ENCODE measurements at places on chromosomes 4 and X.

- no peak for DNase-seq
Observed at GRCh38 chr4:66023061-66023460, 352.8 kb upstream of the EPHA5 start.

- no peak for DNase-seq
Observed at GRCh38 chr4:181752516-181752915, 490.7 kb upstream of the TENM3 start.

DNA sequence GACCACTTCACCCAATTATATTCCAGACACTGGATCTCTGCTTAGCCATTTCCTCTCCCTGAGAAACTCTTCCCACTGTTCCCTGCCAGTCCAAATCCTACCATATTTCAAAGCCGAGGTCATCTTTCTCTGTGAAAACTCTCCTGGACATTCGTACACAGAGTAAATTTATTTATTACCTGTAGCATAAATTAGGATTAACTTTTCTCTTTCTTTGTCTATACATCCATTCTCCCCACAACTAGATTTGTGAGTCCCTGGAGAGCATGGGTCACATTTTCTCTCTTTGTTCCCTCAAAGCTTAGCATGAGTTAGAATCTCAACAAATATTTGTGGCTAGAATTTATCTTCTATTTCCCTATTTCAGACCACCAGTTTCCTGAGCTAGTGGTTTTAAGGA is 27.8 kb upstream of the SMIM10 start:
- no peak for DNase-seq

DNA sequence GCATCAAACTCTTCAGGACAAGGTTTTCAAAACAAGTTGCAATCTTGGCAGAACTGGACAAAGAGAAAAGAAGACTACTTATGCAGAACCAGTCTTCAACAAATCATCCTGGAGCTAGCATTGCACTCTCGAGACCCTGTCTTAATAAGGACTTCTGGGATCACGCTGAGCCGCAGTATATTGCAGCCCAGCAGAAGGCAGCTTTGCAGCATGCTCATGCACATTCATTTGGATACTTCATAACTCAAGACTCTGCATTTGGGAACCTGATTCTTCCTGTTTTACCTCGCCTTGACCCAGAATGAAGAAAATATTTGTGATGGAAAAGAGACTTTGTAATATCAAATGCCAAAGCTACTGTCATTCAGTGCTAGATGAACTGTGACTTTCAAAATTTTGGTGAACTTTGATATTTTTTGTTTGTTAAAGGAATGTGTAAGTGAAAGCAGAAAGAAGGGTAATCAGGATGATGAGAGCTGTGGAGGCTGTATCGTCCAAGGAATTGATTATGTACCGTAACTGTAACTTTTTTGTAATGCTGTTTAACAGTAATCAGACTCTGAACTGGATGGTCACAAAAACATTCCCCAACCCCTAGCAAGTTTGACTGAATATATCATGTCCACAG is 27.2 kb downstream of the HSPA4L start:
- DNase-seq, result no peak

- DNase-seq, result no peak
Observed at GRCh38 chr4:175499735-175500352, 312.2 kb downstream of the GPM6A start.

DNA sequence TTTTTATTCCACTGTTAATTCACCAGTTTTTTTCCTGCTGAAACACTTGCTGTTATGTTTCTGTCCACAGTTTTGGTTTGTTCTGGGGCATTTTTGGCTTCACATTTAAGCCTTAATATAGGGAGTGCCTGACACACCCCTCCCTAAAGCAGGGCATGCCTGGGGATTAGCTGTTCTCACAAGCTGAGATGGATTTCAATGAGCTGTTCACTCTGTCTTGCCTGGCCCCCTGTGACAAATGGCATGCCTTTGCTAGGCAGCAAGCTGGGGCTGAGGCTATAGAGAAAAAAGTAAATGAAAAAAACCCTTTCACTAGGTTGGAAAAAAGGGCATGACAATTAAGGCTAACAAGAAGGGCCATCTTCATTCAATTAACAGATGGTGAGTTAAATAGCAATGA is 22.4 kb downstream of the LPAR4 start:
- no peak for DNase-seq

DNA sequence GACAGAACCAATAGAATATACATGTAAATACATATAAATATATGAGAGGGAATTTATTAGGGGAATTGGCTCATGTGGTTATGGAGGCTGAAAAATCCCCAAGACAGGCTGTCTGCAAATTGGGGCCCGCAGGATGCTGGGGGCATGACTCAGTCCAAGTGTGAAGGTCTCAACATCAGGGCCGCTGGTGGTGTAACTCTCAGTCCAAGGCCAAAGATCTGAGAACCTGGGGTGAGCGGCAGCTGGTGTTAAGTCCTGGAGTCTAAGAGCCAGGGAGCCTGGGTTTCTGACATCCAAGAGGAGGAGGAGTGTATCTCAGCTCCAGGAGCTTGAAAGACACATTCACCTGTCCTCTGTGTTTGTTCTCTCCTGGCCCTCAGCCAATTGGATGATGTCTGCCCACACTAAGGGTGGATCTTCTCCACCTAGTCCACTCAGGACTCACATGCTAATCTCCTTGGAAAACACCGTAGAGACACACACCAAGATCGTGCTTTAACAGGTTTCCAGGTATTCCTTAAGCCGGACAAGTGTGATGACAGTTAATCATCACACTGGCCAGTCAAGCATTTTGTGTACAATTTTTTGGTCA is 28.9 kb downstream of the TIGD2 start:
- DNase-seq, result no peak

DNA sequence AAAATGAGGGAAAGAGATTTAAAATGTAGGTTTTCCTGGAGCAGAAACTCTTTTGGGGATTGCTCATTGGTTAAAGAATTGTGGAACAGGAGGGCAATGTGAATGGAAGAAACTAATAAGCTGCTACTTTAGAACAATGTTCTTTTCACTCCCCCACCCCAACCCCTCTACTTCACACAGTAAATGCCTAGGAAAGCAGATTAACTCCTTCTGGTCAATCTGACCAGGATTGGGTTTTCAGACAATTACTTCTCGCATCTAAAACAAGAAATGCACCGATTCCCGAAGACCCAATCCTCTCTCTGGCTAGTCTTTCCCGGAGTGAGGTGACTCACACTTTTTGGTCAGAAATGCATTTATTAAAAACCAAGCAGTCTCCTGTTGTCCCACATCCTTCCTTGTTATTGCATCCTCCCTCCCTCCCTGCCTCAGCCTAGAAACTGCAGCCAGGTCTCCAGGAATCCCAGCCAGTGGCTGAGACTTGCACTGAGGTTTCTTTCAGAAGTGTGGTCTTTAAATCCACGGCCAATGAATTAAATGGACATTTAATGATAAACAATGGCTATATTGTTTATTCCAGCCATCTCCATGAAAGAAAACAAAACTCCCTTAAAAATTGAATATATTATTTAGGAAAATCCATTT is 21.4 kb downstream of the MFAP3L start:
- no peak for DNase-seq

DNA sequence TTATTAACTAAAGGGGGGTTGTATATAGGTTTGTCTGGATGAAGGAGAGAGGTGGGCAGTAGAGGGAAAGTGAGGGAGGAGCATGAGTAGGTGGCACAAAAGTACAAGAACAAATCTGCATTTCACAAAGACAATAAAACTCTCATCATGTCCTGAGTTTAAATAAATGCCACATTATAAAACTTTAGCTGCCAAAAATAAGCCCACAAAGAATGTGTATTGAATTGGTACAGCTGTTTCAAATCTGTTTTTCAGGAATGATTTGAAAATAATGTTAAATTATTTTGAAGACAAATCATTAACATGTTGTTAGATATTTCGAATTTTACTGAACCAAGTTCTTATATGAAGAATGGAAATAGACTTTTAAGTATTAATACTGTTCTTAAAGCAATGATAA is 5.8 kb downstream of the CNKSR2 start:
- no peak for DNase-seq

DNA sequence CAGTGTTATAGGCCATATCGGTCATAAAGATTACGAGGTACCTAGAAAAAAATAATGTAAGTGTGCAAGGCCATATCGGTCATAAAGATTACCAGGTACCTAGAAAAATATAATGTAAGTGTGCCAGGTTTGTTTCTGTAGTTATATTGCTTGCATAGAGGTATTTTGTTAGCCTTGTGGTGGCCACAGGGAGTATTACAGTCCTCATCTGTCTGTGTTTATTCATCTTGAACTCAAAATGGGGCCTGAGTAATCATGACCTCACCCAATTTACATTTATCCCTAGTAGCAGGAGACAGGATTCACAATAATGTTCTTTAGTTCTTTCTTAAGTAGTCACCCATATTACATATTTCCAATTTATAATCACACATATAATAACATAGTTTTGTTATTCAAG is 459.7 kb downstream of the MID1IP1 start:
- no peak for DNase-seq

- DNase-seq, result no peak
Observed at GRCh38 chr4:158859661-158860060, 90.8 kb downstream of the FNIP2 start.

GRCh38 chr4:12399781-12400180 is 971.1 kb upstream of the HS3ST1 start:
- DNase-seq, result no peak

- no peak for DNase-seq
Observed at GRCh38 chrX:9134366-9134765, 100.4 kb upstream of the FAM9B start.

DNA sequence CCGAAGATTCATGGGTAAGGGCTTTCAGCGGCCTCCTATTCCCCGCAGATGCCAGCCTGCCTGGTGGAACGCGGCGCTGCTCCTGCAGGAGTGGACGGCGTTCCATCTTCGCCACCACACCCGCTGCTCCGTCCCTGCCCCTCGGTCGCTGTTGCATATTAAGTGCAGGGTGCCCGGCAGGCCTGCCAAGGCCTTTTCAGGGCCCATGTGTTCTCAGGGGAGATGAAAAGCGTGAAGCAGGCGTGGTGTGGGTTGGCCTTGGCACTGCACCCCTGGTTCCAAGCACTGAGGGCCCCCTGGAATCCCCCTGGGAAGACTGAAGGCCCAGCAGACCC is 52.0 kb downstream of the SORCS2 start:
- DNase-seq, result no peak

DNA sequence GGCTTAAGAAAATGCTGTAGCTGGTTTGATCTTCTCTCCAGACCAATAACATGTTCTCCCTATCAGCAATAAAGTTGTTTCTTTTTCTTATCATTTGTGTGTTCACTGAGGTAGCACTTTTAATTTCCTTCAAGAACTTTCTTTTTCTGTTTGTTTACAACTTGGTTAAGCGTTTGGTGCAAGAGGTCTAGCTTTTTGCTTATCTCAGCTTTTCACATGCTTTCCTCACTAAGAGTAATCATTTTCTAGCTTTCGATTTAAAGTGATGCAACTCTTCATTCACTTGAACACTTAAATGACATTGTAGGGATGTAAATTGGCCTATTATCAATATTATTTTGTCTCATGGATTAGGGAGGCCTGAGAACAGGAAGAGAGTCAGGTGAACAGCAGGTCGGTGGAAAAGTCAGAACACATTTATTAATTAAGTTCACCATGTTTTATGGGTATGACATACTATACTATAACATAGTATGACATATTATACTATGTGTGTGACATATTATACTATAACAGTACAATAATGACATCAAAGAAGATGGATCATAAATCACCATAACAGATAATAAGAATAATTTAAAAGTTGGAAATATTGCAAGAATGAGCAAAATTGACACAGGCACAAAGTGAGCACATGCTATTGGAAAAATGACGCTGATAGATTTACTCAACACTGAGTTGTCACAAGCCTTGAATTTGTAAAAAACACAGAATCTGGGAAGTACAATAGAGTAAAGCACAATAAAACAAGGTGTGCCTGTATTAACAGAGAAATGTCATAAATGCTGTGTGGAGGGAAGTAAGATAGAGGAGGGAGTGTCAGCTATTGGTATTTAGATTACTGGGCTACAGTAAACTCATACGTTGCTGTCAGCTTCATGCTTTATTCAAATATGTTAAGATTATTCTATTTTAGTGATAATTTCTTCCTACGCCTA is 218.6 kb upstream of the SLC7A11 start:
- no peak for DNase-seq

GRCh38 chr4:176622251-176622948 is 170.3 kb downstream of the VEGFC start:
- no peak for DNase-seq

DNA sequence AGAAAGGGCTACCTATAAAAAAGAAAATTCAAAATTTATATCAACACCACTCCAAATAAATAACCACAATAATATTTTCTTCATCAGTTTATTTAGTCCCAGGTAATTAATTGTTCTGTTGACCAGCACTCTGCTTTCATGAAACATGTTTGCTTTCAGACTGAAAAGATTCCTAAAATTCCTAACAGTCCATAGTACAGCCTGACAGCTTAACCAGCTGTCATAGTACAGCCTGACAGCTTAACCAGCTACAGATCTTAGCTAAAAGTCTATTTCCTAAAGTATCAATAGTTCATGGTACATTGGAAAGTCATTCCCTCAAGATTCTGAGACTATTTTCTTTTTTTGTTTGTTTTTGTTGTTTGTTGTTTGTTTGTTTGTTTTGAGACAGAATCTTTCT is 144.1 kb upstream of the DDX53 start:
- no peak for DNase-seq

DNA sequence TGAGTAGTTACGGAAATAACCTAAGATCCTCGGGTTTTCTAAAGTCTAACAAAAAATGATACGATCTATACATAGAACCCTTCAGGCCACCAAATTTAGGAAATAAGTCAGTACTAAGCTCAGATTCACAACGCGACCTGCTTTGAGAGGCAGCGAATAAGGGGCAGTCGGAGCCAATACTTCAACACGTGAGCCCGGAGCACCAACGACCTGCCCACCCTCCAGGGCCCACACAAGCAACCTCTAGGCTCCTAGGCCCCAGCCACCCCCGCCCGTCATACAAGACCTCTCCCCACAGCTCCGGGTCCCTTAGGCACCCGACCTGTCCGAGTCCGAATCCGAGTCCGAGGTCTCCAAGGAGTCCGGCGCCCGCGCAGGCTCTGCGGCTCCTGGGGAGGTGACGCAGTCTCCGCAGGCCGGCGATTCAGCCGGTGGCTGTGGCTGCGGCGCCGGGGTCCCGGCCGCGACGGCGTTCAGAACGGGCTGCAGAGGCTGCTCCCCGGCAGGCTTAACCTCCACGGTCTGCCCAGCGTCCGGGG is 580 bp downstream of the NAF1 start:
- peak; percentile 33 for DNase-seq

GRCh38 chr4:105569057-105569865 is 16.8 kb downstream of the ARHGEF38 start:
- DNase-seq, result no peak

- no peak for DNase-seq
Observed at GRCh38 chr4:6526671-6527091, 48.3 kb upstream of the MAN2B2 start.
